Stimulated activated CD8-positive, alpha-beta memory T cell treated with anti-CD3 and anti-CD28 coated beads, Interleukin-7, amount 100 ng/mL, for 24 hours (primary cell): ENCODE measurements at places on chromosomes 16 and 17.

DNA sequence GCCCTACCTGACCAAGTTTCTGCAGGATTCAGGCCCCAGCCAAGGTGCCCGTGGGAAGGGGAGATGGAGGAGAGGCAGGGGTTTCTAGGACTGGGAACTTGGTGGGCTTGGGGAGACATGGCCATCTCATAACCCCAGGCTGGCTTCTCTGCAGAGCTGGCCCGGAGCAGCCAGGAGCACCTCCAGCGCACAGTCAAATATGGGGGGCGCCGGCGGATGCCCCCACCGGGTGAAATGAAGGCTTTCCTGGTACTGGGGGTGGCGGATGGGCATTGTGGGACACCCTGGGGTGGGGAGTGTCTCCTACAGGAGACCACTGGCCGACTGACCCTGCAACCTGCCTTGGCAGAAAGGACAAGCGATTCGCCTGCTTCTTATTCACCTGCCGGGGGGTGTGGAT is 9.2 kb upstream of the SMIM5 start:
- no peak for DNase-seq

- DNase-seq, result no peak
Measured at GRCh38 chr17:1060991-1061390, 64.1 kb downstream of the TIMM22 start.

DNA sequence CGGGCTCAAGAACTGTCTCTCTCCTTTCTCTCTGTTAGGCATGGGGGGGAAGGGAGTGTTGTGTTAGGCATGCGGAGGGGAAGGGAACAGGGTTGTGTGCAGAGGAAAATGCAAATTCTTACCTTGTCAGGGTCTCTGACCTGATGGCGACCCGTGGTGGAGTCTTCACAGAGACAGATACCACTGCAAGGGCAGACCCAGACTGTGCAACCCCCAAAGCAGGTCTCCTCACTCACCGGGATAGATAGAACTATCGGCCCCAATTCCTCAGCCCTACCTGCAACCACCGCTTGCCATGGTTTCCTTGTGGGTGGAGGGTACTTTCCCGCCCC is 9.6 kb upstream of the MPP2 start:
- DNase-seq, result no peak

- no peak for DNase-seq
Measured at GRCh38 chr17:36149296-36149820, 27.1 kb downstream of the TBC1D3B start.

DNA sequence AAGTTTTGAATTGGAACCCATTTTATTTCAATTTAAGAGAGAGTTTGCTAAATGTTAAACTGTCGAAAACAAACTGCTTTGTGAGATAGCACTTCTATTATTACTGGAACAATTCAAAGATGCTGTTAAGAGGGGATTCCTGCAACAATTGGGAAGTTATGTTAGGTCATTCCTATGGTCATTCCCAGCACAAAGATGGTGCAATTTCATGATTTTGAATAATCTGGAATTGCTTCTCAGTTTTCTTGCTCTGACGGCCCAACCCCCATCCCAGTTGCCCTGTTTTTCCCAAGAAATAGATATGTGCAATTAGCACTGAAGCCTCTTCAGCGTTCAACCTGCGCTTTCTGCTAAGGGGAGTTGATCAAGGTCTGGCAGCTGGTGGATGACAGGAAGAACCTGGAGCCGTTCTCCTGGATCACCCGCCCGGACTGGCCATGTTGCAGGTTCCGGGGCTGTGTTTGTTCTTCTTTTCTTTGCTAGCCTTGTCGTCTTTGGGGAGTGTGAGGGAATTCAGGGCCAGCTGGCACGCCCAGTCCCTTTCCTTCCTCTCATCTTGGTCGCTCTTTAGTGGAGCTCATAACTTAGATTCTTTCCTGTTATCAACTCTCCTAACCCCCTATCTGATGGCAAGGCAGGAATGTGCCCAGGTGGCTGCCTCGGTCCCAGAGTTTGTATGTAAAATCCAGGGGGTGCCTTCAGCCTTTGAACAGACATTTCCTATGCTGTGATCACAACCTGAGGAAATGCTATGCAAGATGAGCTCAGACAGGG is 29.0 kb upstream of the IRF8 start:
- no peak for DNase-seq

DNA sequence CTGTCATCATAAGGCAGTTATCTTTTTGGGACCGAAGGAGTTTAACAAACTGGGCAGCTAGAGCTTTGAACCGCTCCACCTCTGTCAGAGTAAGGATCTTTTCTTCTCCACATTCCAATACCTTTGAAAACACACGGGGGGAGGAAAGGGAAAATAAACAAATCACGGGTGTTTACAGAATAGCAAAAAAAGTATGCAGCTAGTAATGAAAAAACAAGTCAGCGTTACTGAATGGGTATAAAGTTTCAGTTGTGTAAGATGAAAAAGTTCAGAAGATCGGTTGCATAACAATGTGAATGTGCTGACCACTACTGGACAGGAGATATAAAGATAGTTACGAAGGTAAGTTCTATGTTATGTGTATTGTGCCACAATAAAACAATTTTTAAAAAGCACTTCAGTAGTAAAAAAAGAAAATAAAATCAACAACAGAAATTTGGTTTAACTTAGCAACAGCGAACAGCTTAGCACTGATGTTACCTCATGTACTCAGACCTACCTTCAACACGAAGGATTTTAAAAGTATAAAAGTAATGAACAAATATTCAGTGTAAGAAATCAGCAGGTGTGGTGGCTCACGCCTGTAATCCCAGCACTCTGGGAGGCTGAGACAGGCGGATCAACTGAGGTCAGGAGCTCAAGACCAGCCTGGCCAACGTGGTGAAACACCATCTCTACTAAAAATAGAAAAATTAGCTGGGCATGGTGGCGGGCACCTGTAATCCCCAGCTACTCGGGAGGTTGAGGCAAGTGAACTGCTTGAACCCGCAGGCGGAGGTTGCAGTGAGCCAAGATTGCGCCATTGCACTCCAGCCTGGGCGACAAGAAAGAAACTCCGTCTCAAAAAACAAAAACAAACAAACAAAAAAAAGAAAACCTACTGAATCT is 34.3 kb downstream of the MARF1 start:
- DNase-seq, result no peak

DNA sequence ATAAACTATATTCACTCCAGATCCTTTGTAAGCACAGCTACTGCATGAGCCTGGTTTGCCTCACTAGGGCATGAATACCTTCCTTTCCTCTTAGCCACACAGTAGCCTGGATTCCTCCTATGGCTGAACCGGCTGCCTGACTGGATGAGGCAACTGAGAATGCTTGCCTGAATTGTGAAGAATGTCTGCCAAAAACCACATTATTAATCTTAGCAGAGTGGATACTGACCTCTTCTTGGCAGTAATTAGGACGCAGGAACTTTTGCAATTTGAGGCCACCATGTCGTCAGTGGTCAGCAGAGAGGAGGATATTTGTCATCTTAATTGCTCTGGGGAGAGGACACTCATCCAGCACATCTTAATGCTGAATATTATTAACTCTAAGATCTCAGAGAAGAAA is 651.8 kb upstream of the GOT2 start:
- no peak for DNase-seq

- DNase-seq, result no peak
Measured at GRCh38 chr17:71052971-71053370, 883.6 kb downstream of the KCNJ2 start.

DNA sequence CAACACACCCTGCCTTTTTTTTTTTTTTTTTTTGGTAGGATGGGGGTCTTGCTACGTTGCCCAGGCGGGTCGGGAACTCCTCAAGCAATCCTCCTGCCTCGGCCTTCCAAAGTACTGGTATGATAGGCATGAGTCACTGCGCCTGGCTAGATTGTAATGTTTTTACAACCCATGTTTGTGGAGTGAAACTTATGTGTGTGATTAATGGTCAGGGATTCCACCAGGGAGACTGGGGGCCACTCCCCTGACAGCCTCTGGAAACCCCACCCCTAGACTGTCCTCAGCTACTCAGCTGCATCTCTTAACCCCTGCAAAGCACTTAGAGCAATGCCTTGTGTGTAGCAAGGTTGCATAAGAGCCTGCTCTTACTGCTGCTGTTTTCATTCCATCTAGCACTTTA is 220.5 kb downstream of the PARN start:
- DNase-seq, result no peak

DNA sequence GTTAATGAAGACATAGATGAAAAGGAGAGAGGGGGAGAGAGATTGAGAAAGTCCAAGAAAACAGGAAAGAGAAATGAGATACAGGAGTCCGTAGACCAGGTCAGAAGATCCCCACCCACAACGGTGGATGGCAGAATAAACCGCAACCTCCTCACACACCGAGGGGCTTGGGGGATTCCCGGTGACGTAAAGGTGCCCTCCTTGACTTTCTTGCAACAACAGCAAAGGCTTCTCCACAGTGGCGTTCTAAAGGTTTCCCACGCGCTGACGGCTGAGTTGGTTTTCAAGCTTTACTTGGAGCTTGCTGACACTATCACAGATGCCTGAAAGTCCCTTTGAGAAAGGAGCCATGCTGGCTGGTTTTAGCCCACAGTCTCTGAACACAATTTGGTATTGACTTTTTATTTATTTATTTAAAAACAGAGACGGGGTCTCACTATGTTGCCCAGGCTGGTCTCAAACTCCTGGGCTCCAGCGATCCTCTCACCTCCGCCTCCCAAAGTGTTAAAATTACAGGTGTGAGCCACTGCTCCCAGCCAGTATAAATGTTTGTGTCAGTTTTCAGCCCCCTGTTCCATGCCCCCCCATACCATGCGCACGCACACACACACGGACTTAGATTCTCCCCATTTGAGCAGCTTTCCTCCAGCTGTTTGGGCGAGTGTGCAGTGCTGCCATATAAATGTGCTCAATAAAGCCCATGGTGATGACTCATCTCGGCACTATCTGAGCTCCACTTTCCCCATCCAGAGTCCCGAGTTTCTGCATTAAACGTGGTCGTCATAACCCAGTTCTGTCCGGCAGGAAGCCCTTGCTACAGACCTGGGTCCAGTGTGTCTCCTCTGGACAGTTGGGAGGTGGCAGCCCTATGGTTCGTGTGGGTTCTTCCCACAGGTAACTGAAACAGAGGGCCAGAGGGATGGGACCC is 33.0 kb upstream of the SEC14L1 start:
- peak; percentile 47 for DNase-seq

DNA sequence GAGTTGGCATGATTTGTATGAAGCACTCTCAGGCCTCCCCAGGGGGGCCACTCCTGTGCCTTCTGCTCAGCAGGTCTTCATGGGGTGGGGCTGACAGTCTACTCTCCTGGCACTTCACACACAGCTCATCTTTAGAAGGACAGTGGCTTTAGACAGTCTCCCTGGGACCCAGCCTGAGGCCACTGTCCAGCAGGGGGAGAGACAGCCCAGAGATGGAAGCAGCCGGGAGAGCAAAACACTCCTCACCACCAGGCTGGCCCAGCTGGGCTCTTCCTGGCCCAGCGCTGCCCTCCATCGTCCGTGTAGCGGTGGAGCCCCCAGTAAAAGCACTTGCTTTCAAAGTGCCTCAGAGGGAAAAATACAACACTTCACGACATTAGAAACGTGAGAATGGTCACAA is 62.0 kb upstream of the CRHR1 start:
- DNase-seq, result no peak

GRCh38 chr16:22424161-22424937 is 49.9 kb upstream of the CDR2 start:
- DNase-seq, result no peak

DNA sequence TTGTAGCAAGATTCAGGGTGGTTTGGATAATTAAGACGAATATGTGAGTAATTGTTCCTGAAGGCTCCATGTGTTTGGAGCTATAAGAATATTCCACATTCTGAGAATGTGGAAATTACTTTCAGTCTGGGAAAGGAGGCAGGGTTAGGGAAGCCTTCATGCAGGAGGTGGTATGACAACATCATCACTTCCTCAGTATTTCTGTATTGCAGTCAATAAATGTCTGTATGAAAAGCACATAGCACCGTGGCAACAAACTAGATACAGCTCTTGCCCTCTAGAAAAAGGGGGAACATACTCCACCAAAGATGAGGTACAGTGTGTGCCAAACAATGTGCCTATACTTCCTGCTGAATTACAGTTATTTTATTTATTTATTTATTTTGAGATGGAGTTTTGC is 26.1 kb upstream of the DHRS7B start:
- DNase-seq, result no peak

DNA sequence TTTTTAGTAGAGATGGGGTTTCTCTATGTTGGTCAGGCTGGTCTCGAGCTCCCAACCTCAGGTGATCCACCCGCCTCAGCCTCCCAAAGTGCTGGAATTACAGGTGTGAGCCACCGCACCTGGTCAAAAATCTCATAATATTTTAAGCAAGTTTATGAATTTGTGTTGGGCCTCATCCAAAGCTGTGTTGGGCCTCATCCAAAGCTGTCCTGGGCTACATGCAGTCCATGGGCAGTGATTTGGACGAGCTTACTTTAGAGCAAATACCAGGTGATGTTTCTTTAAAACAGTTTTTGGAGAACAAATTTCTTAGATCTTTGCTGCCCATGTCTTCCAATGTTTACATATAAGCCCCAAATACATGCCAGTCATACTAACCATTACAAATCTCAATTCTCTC is 84.4 kb upstream of the C17orf78 start:
- DNase-seq, result no peak

DNA sequence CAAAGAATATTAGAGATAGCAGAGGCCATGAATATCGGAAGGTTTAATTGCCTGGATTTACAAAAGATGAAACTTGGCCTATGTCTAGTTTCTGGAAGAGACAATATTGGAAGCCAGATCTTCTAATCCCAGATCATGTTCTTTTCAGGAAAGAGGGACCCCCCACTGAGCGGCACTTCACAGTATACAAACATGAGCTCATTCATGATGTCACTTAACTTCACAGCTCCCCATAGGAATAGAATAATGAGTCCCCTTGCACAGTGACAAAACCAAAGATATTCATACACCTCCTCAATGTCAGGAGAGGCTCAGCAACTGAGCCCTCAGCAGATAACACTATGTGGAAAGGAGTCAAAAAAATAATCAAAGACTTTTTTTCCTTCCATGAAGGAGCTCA is 147.5 kb downstream of the CDH11 start:
- no peak for DNase-seq

GRCh38 chr17:81655378-81656117 is 794 bp downstream of the PDE6G start:
- no peak for DNase-seq
